Left renal pelvis (tissue), 4 donors: ENCODE measurements at places on chromosomes 4 and X. TPM values are rescaled to one million over a fixed set of nuclear protein-coding genes. Genes with fewer than 3 reads are reported as not detected.

DNA sequence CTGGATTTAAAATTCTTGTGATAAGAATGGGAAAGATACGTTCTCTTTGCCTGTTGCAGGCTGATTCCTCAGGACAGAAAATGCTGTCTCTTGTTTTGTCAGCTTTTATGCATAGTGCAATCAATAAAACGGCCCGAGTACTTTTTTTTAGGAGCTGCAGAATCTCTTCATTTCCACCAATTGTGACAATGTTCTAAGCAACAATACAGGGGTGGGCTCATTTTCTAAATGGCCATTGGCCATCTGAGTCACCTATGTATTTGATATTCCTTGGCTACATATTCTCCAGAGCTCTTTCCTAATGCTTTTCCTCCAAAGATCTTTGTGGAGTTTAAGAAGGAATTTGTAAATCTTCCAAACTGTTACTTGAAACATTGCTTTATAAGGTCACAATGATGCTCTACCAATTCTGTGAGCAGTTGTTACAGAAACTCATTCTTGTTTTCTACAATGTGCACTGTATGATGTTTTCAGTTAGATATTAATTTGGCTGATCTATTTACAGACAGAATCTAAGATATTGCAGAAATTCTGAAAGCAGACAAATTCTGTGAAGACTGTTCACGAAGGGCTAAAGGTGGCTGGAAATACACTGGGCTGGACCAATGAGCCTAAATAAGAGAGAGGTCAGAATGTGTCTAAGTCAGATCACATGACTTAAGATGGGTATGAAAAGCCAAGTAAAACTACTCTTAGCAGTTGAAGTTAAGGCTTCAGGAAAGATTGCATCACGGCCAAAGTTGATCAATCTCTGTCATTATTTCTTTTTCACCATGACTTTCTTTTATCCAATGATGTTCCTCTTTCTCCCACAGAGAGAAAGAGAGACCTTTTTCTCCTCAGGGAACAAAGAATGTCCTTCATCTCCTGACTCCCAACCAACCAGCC is 33.4 kb downstream of the TAPT1 start:
- DNase-seq, result no peak

DNA sequence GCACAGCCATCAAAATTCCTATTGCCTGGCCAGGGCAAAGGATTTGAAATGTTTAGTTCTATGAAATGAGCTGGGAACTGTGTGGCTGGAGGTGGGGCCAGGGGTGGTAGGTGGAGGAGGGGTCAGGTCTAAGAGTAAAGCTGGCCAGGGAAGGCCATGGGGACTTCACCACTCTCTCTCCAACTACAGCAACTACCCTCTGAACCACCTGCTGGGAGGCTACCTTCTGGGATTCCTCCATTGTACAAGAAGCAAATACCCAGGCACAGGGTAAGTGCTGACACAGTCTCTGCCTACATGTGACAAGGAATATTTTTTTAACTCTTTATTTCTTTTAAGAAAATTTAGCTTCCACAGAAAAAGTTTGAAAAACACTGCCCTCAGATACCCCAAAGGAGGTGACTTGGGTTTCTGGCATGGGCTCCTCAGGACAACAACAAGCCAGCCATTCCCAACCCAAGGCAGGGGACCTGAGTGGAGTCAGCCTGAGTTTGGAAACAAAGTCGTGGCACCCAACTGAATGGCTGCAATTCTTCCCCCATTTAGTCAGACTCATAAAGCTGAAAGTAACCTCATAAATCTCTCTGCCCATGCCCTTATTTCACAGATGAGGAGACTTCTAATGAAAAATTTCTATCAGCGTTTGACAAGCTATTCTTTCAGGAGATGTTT is 593.8 kb upstream of the DIPK2B start:
- DNase-seq, result no peak

GRCh38 chrX:44947995-44948394 is 75.0 kb downstream of the KDM6A start:
- DNase-seq, result no peak

DNA sequence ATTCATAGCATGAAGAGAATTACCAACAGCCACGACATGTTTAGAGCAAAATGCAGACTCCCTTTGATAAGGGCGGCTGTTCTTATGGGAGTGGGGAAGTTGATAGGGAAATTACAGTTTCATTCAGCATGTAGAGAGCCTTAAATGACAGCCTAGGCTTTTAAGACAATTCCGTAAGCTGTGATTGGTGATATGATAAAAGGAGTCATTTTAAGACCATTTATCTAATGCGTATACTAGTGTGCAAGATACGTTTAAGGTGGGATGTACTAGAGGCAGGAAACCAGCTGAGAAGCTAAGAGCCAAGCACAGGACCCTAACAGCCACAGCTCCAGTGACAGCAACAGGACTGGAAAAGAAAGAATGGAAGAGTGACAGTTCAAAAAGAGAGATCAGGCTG is 102.2 kb upstream of the ZFP42 start:
- no peak for DNase-seq

GRCh38 chr4:118337954-118338353 is 14.8 kb downstream of the PRSS12 start:
- no peak for DNase-seq

- peak; percentile 45 for DNase-seq
Observed at GRCh38 chrX:34656842-34657725, at the start of gene TMEM47. Gene TMEM47 (minus strand): TSS chrX:34657285. CDS start chrX:34657029, 256 bp downstream.

DNA sequence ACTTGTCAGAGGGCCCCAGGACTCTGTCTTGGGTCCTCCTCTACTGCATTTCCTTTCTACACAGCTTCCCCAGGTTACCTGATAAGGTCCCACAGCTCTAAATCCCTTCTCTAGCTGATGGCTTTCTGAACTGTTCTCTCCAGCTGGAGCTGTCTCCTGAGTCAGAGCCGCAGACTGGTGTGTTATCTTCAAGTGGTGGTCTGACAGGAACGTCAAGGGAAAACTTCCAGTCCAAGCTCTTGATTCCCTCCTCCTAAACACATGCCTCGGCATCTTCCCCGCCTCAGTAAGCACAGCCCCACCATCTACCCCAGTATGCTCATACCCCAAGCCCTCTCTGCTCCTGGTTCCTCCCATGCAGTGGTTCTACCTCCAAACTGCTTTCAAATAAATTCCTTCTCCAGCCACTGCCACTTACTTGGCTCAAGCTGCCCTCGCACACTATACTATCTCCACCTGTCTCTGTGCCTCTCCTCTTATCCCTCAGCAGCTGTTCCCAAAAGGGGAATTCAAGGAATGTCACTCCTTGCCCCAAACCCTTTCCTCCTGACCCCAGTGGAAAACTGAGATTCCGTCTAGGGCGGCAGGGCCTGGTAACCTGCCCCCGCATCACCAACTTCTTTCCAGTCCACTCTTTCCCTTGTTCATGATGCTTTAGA is 17.2 kb upstream of the CENPU start:
- DNase-seq, result no peak

GRCh38 chr4:162282684-162283083 is 118.9 kb upstream of the FSTL5 start:
- no peak for DNase-seq

DNA sequence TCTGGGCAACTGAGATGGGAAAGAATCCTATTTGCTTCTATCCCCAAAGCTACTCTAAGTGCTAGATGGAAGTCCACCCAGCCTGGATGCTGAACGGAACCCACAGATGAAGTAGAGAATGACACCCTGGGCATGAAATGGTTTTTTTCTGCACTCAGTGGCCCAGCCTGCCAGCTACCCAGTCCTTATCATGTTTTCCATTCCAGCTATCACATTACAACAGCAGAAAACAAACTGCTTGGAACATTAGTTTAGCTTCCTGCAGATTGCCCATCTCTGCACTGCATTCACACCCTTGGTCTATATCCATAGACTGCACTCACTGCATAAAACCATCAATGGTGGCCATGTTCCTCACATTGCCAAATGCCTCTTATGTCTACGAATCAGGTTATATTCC is 79.1 kb downstream of the NYX start:
- DNase-seq, result no peak

DNA sequence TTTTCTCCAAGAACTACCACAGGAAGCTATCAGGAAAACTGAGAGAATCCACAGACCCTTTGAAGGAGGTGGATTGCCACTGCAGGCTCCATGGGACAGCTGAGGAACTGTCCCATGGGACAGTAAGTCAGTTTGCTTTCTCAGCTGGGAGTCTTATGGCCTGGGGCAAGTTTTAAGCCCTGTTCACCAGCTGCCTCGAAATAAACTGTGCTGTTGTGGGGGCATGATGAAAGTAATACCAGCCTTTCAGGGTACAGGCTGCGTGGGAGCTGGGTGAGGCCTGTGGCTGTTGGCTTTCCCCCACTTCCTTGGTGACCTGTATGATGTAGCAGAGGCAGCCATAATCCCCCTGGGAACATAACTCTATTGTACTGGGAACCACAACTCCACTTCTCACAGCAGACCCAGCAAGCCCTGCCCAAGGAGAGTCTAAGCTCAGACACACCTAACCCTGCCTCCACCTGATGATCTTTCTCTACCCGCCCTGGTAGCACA is 452.1 kb downstream of the STPG2 start:
- DNase-seq, result no peak

DNA sequence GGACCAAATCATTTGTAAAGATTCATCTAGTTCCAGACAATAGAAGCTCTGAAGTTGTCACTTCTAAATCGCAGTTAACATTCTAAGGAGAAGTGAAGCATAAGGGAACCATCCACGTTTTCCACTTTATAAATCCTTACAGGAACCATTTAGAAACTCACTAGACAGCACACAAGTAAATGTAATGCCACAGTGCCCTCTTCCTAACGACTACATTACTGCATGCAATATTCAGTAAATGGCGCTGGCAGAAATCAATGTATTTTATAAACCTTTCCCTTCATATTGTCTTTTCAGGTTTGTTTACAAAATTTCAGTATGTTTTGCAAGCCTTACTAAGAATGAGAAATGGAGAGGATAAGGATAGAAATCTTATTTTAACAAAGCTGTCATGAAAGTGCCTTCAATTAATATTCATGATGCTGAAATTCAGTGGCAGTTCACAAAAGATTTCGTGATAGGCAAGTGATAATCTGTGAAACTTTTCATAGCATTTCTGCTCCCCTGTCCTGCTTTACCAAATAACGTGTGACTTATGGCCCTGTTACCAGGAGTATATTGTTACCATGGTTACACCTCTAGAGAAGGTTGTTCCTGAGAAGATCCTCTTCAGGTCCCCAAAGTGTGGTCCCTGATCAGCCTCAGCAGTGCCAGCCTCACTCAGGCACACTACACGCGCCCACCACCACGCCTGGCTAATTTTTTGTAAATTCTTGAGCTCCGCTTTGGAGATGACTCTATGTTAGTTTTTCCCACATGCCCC is 54.2 kb downstream of the TMA16 start:
- DNase-seq, result peak; percentile 32

- DNase-seq, result no peak
Observed at GRCh38 chr4:52925531-52925968, 63.4 kb downstream of the RASL11B start.

DNA sequence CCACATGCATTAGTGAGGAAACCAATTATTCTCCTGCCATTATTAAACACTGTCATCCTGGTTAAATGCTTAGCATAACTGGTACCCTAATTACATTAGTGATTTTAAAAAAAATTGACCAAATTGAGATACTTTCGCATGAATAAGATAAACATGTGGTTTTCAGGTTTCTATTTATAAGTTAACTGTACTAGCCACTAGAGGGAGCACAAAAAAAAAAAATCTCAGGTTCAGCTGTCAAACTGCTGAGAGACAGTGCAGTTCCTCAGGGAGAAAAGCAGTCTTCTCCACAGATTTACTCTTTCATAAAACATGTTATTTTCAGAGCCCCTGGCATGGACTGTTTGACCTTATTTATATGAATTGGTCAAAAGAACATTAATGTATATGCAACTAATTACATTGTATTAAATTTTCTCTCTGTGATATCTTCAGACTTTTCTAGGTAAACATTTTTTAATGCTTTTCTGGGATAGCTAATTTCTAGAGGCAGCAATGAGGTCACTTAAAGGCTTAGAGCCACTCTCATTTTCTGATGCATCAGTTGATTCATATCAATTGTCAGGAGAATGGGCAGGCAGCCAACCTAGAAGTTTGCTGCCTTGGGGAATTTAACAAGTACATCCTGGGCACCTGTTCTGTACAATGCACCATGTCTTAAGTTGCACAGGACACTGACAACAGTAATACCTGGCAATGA is 167.5 kb downstream of the CDS1 start:
- peak; percentile 22 for DNase-seq

DNA sequence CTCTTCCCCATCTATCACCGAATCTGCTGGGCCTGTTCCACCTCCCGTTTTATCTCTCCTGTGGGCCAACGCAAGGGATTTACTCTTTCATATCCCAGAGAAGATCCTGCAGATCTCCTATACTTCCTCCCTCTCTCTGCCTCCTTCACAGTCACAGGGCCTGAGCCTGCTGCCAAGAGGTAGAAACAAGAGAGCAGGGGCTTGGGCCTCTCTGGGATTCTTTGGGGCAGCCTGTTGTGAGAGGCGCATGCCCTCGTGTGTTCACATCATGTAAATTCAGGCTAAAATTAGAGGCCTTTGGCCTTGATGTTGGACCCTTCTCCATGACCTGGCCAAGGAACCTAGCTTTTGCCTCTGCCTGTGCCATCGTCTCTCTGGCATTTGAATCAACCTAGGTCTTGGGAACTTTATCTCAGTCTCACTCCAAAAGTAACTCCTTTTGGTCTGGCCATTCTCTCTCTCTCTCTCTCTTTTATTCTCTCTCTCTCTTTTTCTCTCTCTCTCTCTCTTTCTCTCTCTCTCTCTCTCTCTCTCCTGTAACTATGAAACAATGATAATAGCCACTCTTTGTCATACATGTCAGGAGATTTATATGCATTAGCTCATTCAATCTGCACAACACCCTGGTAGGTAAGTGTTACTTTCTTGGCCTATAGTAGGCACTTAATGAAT is 20.0 kb upstream of the EFNB1 start:
- no peak for DNase-seq

DNA sequence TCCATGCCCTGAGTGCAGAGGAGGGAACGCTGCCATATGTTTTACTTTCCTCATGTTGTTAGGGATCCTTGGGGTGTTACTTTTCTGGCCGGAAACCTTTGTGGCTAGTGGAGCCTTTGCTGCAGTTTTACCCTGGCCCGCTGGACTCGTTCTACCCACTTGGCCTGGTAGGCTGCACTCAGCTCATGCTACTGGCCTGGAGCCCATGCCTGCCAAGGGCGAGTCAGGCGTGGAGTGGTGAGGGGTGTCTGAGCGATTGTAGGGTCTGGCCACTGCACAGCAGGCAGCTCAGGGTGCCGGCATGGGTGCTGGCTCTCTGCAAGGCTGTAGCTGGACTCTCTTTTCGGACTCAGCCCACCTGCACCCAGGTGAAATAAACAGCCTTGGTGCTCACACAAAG is 41.4 kb upstream of the IL9R start:
- DNase-seq, result no peak

GRCh38 chr4:108129196-108129595 is 39.5 kb downstream of the LEF1 start:
- no peak for DNase-seq

- no peak for DNase-seq
Observed at GRCh38 chrX:56600141-56600540, 36.7 kb downstream of the UBQLN2 start.

Gene MAGEE2
- 0.62 TPM for polyA plus RNA-seq

Gene TRIM61
- 2.2 TPM for polyA plus RNA-seq

Gene GASK1B
- 47.3 TPM for polyA plus RNA-seq

Gene GCNA
- polyA plus RNA-seq, result 2.3 TPM

Gene GABRE
- 9.6 TPM for polyA plus RNA-seq

Gene SLC39A8
- polyA plus RNA-seq, result 19.3 TPM

Gene TAF7L
- polyA plus RNA-seq, result 0.63 TPM

Gene COX7B2
- not detected for polyA plus RNA-seq
